Smooth muscle cell of the umbilical artery (primary cell): ENCODE measurements at places on chromosomes 7 and 10. TPM values are rescaled to one million over a fixed set of nuclear protein-coding genes. Genes with fewer than 3 reads are reported as not detected.

The PTPRE gene
- 2.1 and 9.5 TPM in 2 replicates for total RNA-seq

The MAGI2 gene
- 10.1 and 16.0 TPM in 2 replicates for total RNA-seq

The FAM25A gene
- total RNA-seq, result not detected in 2 replicates

The ACSM6 gene
- not detected in 2 replicates for total RNA-seq
